ENCODE measurements at places on chromosomes 2 and 18.

GRCh38 chr2:16713011-16713423 lies 47.4 kb upstream of the CYRIA start:
- no peak for DNase-seq

DNA sequence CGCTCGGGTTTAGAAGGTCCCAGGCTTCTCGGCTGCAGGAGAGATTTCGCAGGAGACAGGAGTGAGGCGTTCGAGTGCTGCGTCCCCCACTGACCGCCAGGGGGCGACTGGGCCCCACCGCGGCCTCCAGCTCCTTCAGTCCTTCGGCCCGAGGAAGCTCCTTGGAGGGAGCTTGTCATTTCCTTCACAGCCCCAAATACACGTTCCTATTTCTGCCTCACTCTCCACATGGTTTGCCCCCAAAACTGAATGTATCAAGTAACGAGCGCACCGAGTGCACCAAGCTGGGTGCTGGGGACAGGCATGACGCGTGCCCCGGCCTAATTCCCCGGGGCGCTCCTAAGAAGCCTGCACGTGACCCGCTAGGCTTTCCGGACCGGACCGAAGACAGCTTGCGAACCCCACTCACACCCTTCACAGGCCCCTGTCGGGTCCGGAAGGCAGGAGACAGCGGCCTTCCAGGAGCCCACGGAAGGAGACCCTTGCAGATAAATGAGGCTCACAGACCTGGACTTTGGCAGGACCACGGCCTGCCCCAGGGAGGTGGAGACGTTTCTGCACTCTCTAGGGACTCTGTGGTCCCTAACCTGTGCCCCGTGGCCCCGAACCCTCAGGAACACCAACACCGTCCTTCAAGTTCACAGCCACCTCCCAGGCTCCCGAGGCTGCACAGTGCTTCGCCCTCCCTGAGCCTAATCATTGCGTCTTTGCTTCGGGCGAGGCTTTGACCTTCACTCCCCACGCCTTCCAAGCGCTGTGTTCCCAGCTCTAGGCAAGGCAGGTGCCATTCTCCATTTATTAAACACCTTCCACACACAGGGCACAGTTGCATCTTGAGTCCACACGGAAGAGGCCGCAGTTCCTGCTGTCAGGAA lies 13.0 kb upstream of the FAHD2A start:
- DNase-seq, result peak; percentile 78

DNA sequence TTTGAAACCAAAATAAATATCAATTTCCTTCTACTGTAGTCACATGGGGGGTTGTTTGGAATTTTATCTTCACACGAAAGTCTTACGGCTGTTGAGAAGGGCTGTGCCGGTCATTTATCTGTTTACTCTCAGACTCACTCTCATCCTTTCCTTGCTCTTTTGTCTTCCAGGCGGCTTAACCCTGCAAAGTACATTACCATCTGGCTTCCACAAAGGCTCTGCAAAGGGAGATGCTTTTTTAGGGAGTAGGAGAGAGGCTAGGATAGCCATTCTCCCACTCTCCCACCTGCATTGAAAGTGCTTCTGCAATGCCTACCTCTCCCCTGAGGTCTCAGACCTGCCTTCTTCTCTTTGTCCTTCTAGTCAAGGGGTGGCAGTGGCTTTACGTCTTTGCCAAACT lies 247.6 kb downstream of the MEIS1 start:
- no peak for DNase-seq

DNA sequence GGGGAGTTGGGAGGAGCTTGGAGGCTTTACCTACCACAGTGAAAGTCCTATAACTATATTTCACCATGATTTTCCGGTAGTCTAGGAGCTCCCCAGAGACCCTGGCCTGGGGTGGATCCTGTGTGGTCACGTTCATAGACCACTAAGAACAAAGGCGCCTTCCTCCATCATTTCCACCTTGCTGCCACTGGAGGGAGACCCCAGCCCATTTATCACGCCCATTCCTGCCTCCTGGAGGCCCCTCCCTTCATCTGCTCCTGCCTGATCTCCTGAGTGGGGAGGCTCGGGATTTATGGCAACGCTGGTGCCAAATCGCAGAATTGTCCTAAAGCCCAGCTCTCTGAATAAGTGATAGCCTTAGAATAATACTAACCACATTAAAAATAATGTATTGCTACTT lies 507.6 kb upstream of the SPHKAP start:
- peak; percentile 86 for DNase-seq

- peak; percentile 95 for DNase-seq
These were observed 108.8 kb downstream of the SLC4A3 start for GRCh38 chr2:219736209-219736608.

DNA sequence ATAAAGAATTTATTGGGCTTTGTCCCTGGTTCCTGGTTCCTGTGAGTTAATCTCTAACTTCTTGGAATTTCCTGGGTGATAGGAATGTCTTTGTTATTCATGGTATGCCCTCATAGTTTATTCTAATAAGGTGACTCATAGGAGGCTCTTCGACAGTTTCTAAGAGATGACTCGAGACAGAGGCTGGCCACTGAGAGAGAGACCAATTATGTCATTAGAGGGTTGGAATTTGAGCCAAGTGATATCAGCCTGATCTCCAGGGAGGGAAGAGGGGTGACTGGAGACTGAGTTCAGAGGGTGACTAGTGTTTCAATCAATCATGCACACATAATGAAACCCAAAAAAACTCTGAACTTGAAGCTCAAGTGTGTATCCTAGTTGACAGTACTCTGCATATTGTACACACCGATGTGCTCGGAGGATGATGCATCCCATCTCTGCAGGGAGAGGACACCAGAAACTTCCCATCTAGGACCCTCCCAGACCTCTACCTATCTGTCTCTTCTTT lies 185.7 kb downstream of the MTCL1 start:
- peak; percentile 75 for DNase-seq

DNA sequence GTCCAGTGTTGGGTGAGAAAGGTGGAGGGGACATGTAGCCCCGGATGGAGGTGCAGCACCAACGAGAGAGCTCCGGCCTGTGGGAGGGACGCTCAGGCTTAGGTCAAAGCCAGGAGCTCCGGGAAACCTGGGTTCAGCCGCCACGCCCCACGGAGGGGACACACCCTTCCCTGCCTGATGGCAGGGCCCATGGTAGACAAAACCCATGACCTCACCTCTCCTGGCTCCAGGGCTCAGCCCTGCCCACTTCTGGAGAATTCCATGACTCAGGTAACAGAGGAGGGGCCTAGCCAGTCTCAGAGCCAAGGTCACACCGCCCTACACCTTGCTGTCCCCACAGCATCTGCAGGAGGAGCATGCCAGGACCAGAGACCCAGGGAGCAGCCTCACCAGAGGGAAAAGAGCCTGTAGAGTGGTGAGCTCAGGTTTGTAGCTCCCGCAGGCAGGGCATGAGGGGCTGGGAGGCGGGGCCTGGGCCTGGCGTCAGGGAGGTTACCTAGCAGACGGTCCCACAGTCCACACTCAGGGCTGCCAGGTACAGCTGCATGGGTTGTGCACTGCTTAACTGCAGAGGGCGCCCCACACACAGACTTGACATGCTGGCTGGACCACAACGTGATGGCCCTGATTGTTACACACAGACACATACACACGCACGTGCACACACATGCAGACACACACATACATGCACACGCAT lies 70.8 kb upstream of the SMAD7 start:
- no peak for DNase-seq
